ENCODE measurements at places on chromosomes 2 and 18. TPM values are rescaled to one million over a fixed set of nuclear protein-coding genes. Genes with fewer than 3 reads are reported as not detected.
A peak's percentile ranks its signal among the peaks of the same experiment; 100 is the strongest.

MALL gene
- 37.6 TPM for polyA plus RNA-seq

SLC16A14 gene
- polyA plus RNA-seq, result 0.31 TPM

ADAM23 gene
- polyA plus RNA-seq, result 0.85 TPM

CROCC2 gene
- not detected for polyA plus RNA-seq

CEP192 gene
- polyA plus RNA-seq, result 6.6 TPM

TLX2 gene
- polyA plus RNA-seq, result not detected

SP140 gene
- 2.2 TPM for polyA plus RNA-seq

EMX1 gene
- not detected for polyA plus RNA-seq

DPP10 gene
- polyA plus RNA-seq, result 1.1 TPM

- H3K36me3 ChIP-seq, result no peaks in the 10 kb centered on the region
- H3K4me1 ChIP-seq, result peaks cover 29% of the 10 kb centered on the region
- peak; percentile 52 for DNase-seq
- H3K4me3 ChIP-seq, result peak overlapping the region; percentile 60
- H3K27ac ChIP-seq, result peak overlapping the region; percentile 84
These were observed 934 bp downstream of the MYO5B start for GRCh38 chr18:50193796-50194630.

GRCh38 chr2:6856548-6856920, 9.2 kb downstream of the CMPK2 start:
- peaks cover 58% of the 10 kb centered on the region for H3K36me3 ChIP-seq
- no peak overlapping the region for H3K4me3 ChIP-seq
- no peak overlapping the region for H3K27ac ChIP-seq
- no peaks in the 10 kb centered on the region for H3K27me3 ChIP-seq

DNA sequence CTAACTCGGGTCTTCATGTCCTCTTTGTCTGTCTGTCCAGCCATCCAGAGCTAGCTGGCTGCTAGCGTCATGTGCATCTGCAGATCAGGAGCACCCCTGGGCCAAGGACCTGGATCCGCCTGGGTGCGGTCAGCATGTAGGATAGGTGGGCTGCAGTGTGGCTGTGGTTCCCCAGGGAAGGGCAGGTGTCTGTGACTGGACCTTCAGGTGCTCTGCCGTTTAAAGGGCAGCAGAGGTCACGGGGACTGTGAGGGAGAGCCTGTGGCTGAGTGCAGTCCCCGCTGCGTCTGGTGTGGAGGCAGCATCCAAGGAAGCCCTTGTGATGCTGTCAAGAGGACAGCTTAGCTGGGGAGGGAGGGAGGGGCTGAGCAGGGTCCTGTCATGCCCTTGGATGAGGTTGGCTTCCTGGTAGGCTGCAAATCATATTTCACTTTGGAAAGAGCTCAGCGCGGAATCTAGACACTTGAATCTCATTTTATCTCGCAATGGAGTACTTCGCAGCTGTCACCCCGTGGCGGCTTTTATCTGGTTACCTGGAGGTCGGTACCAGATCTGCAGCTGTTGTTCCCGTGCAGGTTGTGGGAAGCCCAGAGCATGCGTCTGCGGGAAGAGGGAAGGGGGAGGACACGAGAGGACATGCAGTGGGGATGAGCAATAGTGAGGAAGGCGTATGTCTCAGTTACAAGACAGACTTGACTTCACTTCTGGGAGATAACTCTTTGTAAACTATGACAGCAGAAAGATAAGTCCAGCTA, 5.9 kb upstream of the RALB start:
- peaks cover 21% of the 10 kb centered on the region for H3K4me1 ChIP-seq
- H3K27ac ChIP-seq, result no peak overlapping the region
- no peaks in the 10 kb centered on the region for H3K27me3 ChIP-seq

- H3K36me3 ChIP-seq, result peaks cover 14% of the 10 kb centered on the region
- H3K27ac ChIP-seq, result no peak overlapping the region
- DNase-seq, result peak; percentile 20
- H3K4me1 ChIP-seq, result no peaks in the 10 kb centered on the region
These were observed 75.9 kb downstream of the SFXN5 start for GRCh38 chr2:72995430-72996116.

GRCh38 chr2:81767187-81767912, 1462.8 kb upstream of the LRRTM1 start:
- no peak for DNase-seq
- no peaks in the 10 kb centered on the region for H3K4me1 ChIP-seq
- H3K27me3 ChIP-seq, result no peaks in the 10 kb centered on the region
- H3K36me3 ChIP-seq, result no peaks in the 10 kb centered on the region

DNA sequence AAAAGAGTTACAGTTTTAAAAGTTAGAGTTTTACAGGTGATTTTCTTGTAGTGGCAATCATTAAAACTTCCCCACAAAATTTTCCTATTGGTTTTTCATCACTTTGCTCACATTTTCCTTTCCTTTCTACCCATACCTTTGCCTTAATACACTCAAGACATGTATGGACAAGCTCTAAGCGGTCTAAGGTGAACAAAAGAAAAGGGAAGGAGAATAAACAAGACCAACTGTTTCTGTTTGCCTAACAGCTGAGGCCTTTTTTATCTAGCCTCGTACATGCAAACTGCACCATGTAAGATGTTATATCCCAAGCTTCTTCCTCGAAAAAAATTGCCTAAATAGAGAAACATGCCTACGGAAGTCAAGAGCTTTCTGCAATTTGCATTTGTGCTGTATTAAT, 33.9 kb upstream of the TBC1D8 start:
- H3K4me1 ChIP-seq, result no peaks in the 10 kb centered on the region
- DNase-seq, result peak; percentile 58
- H3K27ac ChIP-seq, result peak overlapping the region; percentile 29
- H3K4me3 ChIP-seq, result no peak overlapping the region
- no peaks in the 10 kb centered on the region for H3K36me3 ChIP-seq

DNA sequence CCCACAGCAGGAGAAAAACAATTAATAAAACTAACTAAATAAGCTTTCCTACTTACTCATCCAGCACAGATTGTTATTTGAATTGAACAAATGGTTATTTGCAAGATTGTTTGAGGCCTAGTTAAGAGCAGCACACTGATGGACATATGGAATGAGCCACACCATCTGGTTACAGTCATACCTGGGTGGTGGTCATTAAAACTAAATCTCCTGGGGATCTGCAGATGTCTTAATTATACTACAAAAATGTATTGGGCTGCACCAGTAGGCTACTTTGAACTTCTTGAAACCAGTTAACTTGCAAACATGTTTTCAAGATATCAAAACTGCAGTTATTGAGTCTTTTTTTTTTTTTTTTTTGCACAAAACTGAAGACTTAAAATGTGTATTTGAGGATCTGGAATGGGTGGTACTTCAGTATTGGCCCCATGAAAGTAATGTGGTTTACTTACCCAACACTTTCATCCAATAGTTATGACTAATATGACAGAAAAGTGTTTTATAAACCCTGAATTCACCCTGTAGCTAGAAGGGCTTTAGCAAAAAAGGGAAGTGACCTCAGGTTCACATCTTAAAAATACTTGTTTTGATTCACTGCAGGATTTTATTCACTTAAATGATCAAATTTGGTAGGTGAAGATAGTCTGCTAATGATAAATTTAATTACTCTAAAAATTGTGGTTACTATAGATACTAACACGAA, 10.8 kb downstream of the AGFG1 start:
- H3K4me1 ChIP-seq, result peaks cover 60% of the 10 kb centered on the region
- H3K4me3 ChIP-seq, result no peak overlapping the region
- no peak overlapping the region for H3K27ac ChIP-seq
- no peaks in the 10 kb centered on the region for H3K27me3 ChIP-seq
- H3K36me3 ChIP-seq, result no peaks in the 10 kb centered on the region
- no peak for DNase-seq

- no peak overlapping the region for H3K4me3 ChIP-seq
- no peaks in the 10 kb centered on the region for H3K36me3 ChIP-seq
- H3K27me3 ChIP-seq, result no peaks in the 10 kb centered on the region
- H3K4me1 ChIP-seq, result no peaks in the 10 kb centered on the region
- no peak overlapping the region for H3K27ac ChIP-seq
These were observed 219.9 kb downstream of the EXOC6B start for GRCh38 chr2:72605836-72606442.

GRCh38 chr2:28979576-28980366, 1.3 kb upstream of the TOGARAM2 start:
- no peak for DNase-seq
- H3K4me3 ChIP-seq, result no peak overlapping the region
- no peaks in the 10 kb centered on the region for H3K36me3 ChIP-seq
- H3K27ac ChIP-seq, result no peak overlapping the region

- DNase-seq, result no peak
- H3K27ac ChIP-seq, result no peak overlapping the region
- no peaks in the 10 kb centered on the region for H3K36me3 ChIP-seq
- H3K4me1 ChIP-seq, result peaks cover 15% of the 10 kb centered on the region
- H3K27me3 ChIP-seq, result no peaks in the 10 kb centered on the region
- H3K4me3 ChIP-seq, result no peak overlapping the region
These were observed 872.6 kb downstream of the BCL11A start for GRCh38 chr2:59680863-59681262.

DNA sequence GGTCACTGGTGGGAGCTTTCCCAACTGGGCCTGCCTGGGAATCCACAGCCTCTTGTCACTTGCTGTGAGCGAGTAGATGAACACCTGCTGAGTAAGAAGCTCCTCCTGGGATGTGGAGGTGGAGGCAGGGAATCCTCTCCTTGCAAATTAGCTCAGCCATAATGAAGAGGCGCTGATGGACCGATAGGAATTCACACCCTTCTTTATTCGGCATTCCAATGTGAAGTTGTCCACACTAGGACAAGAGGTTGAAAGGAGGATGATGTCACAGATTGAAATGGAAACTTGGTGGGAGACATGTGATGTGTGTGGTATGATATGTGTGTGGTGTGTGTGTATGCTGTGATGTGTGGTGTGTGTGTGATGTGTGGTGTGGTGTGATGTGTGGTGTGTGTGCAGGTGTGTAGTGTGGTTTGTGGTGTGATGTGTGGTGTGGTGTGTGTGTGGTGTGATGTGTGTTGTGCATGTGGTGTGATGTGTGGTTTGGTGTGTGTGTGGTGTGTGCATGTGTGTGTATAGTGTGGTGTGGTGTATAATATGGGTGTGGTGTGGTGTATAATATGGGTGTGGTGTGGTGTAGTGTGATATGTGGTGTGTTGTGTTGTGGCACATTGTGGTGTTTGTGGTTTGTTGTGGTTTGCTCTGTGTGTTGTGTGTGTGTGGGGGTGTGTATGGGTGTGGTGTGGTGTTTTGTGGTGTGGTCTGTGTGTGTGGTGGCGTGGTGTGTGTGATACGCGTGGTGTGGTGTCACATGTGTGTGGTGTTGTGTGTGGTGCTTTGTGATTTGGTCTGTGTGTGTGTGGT, 216.4 kb downstream of the BCL2 start:
- no peak overlapping the region for H3K4me3 ChIP-seq
- no peaks in the 10 kb centered on the region for H3K27me3 ChIP-seq
- H3K4me1 ChIP-seq, result no peaks in the 10 kb centered on the region

- H3K4me1 ChIP-seq, result no peaks in the 10 kb centered on the region
- no peak overlapping the region for H3K27ac ChIP-seq
- no peak overlapping the region for H3K4me3 ChIP-seq
- DNase-seq, result no peak
- no peaks in the 10 kb centered on the region for H3K36me3 ChIP-seq
These were observed 23.2 kb downstream of the GPR39 start for GRCh38 chr2:132439703-132440398.

- no peak for DNase-seq
- no peak overlapping the region for H3K4me3 ChIP-seq
- no peaks in the 10 kb centered on the region for H3K27me3 ChIP-seq
- H3K27ac ChIP-seq, result no peak overlapping the region
These were observed 1389.7 kb downstream of the DSC3 start for GRCh38 chr18:29652797-29653196.

- no peaks in the 10 kb centered on the region for H3K36me3 ChIP-seq
- H3K27ac ChIP-seq, result no peak overlapping the region
- H3K4me1 ChIP-seq, result peaks cover 5% of the 10 kb centered on the region
- H3K4me3 ChIP-seq, result no peak overlapping the region
- H3K27me3 ChIP-seq, result no peaks in the 10 kb centered on the region
These were observed 94.7 kb downstream of the RTN4 start for GRCh38 chr2:54955358-54956110.

- H3K27me3 ChIP-seq, result no peaks in the 10 kb centered on the region
- H3K4me3 ChIP-seq, result no peak overlapping the region
- H3K27ac ChIP-seq, result no peak overlapping the region
- no peak for DNase-seq
These were observed 457.1 kb downstream of the LPIN1 start for GRCh38 chr2:12203528-12203927.

- peak overlapping the region; percentile 91 for H3K27ac ChIP-seq
- H3K4me3 ChIP-seq, result peak overlapping the region; percentile 85
- no peak for DNase-seq
- peaks cover 59% of the 10 kb centered on the region for H3K4me1 ChIP-seq
- H3K27me3 ChIP-seq, result no peaks in the 10 kb centered on the region
- H3K36me3 ChIP-seq, result no peaks in the 10 kb centered on the region
These were observed 995 bp downstream of the MBD5 start for GRCh38 chr2:148021886-148022285.

DNA sequence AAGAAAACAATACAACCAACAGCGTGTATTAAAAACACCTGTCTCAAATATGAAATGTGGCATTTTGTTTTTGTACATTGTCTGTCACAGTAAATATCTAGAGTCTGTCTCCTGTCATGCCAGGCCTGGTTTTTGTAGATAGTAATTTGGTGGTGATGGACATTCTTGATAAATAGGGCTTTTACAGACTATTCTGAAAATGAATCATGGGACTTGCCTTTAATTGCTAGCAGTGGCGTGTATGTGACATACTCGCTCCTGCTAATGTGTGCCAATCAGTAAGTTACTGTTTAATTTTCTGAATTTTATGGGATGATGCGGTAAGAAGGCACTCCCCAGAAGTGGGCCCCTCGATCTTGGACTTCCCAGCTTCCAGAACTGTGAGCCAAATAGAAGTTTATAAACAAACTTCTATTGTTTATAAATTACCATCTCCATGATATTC, 83.7 kb downstream of the TANC1 start:
- H3K36me3 ChIP-seq, result no peaks in the 10 kb centered on the region
- no peak for DNase-seq
- H3K27ac ChIP-seq, result no peak overlapping the region
- no peaks in the 10 kb centered on the region for H3K27me3 ChIP-seq
- H3K4me1 ChIP-seq, result peaks cover 43% of the 10 kb centered on the region
- no peak overlapping the region for H3K4me3 ChIP-seq

GRCh38 chr2:160402997-160403979, 90.3 kb downstream of the RBMS1 start:
- DNase-seq, result peak; percentile 58
- peaks cover 30% of the 10 kb centered on the region for H3K4me1 ChIP-seq
- H3K27me3 ChIP-seq, result no peaks in the 10 kb centered on the region
- no peak overlapping the region for H3K27ac ChIP-seq

All from stomach (tissue), 19 donors.